ENCODE measurements at places on chromosomes 16 and 17.

GRCh38 chr17:39548494-39549225 lies 59.1 kb downstream of the NEUROD2 start:
- DNase-seq, result no peak

- DNase-seq, result no peak
These were observed 66.4 kb downstream of the CDK5R1 start for GRCh38 chr17:32553168-32553567.

GRCh38 chr16:8887952-8888560 lies 5.9 kb downstream of the LITAFD start:
- peak; percentile 80 for DNase-seq

DNA sequence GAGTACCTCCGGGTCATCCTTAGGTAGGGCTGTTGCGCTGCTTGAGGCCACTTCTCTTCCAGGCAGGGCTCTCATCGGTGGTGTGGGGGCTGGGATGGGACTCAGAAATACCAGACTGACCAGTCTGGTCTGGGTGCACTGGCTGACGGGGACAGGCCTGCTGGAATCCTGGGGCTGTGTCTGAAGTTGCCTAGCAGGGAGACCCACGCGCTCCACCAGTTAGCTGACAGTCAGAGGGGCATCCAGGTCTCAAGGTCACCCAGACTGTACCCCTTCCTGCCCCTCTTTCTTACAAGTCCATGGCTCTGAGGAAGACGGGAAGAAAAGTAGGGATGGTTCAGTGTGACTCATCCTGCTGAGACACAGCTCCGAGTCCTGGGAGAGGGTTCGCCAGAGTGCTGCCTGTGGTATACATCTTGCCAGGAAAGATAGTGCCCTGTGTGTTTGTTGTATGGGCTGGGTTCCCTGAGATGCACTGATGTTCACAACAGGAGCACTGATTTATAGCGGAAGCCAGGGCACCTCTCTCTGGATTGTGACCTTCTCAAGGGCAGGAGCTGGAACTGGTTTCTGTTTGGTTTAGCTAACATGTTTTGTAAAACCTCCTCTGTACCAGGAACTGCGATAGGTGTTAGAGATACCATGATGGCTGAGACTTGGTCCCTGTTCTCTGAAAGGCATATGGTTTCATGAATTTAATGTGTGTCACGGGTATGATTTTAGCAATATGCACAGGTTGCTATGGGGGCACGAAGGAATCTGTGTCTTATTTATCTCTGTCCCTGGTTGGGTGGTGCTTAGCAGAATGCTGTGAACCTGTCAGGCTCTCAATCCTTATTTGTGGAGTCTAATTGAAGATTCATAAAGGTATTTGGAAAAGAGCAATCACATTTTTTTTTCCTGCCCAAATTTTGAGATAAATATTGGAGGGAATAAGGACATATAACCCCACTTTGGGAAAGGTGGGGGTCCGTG lies 97.5 kb downstream of the OR1D5 start:
- no peak for DNase-seq

GRCh38 chr17:18028952-18029540 lies 9.9 kb downstream of the ATPAF2 start:
- DNase-seq, result no peak

DNA sequence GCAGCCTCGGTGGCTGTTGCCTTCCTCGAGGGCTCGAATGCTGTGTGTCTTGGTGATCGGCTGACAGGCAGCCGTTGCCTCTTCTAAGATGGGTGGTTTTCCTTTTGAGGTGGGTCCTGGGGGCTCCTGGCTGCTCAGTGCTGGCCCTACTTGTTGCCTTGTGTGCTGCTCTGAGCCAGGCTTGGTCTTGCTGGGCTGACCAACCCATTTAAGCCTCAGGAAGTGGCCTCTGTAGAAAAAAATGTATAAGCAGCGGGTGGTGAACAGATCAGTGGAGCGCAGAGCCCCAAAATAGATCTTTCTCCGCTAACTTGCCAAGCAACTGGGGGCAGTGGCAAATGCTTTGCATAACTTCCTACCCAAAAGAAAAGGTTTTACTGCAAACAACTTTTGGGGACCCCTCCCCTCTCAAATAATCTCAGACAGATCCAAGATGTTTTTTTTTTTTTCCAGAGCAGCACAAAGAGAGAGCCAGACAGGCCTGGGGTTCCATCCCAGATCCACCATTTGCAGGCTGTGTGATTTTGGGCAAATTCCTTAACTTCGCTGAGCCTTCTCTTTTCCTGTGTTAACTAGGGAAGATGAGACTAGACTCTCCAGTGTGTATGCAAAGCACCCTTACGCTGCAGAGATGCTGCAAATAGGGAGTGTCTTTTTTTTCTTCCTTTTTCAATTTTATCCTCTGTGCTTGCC lies 42.5 kb downstream of the PLCG2 start:
- DNase-seq, result no peak

GRCh38 chr17:58412961-58413586 lies 4.3 kb downstream of the RNF43 start:
- no peak for DNase-seq

GRCh38 chr16:30534368-30535105 lies at the start of gene ZNF747:
Gene ZNF747 (minus strand): TSS chr16:30534858. CDS start chr16:30534679, 179 bp downstream.
- peak; percentile 94 for DNase-seq

- no peak for DNase-seq
These were observed 14.3 kb downstream of the EFCAB13 start for GRCh38 chr17:47338026-47338425.

DNA sequence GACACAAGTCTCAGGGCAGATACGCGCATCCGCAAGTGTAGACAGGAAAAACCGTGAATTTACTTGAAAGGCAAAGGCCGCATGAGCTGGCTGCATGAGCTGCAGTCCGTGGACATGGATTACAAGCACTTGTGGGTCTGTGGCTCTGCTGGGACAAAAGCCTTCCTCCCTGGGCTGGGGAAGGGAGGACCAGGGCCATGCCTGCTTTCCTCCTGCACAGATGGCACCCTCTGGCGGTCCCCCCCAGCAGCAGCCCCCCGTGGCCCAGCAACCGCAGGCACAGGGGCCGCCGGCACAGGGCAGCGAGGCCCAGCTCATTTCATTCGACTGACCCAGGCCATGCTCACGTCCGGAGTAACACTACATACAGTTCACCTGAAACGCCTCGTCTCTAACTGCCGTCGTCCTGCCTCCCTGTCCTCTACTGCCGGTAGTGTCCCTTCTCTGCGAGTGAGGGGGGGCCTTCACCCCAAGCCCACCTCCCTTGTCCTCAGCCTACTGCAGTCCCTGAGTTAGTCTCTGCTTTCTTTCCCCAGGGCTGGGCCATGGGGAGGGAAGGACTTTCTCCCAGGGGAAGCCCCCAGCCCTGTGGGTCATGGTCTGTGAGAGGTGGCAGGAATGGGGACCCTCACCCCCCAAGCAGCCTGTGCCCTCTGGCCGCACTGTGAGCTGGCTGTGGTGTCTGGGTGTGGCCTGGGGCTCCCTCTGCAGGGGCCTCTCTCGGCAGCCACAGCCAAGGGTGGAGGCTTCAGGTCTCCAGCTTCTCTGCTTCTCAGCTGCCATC lies 1.7 kb upstream of the MRPL12 start:
- DNase-seq, result no peak

DNA sequence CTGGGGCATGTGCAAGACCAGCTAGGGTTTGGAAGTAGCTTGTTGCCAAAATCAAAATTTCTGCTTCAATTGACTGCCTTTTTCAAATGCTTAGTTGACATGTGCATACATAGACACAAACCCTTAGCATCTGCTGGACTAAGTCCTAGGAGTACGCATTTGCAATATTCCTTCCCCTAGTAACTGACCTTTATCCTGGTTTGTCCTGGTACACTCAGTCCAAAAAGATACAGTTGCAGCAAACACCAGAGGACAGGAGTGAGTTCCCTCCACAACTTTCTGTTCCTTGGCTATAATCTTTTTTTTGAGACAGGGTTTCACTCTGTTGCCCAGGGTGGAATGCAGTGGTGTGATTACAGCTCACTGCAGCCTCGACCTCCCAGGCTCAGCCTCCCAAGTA lies 290.2 kb upstream of the ERCC4 start:
- no peak for DNase-seq

- DNase-seq, result no peak
These were observed 1.0 kb upstream of the MGRN1 start for GRCh38 chr16:4623593-4623992.

DNA sequence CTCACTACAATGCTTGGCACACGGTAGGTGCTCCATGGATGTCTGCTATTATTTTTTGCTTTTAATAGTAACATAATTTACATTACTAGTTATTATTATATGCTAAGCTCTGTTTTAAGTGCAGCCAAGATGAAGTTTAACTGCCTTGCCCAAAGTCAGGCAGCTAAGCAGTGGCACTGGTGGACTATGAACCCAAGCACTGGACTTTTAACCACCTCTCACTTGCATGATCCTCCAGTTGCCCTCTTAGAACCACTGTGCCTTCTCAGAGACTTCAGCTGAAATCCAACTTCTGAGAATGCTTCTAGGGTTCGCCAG lies 1.5 kb upstream of the ZNF207 start:
- no peak for DNase-seq

DNA sequence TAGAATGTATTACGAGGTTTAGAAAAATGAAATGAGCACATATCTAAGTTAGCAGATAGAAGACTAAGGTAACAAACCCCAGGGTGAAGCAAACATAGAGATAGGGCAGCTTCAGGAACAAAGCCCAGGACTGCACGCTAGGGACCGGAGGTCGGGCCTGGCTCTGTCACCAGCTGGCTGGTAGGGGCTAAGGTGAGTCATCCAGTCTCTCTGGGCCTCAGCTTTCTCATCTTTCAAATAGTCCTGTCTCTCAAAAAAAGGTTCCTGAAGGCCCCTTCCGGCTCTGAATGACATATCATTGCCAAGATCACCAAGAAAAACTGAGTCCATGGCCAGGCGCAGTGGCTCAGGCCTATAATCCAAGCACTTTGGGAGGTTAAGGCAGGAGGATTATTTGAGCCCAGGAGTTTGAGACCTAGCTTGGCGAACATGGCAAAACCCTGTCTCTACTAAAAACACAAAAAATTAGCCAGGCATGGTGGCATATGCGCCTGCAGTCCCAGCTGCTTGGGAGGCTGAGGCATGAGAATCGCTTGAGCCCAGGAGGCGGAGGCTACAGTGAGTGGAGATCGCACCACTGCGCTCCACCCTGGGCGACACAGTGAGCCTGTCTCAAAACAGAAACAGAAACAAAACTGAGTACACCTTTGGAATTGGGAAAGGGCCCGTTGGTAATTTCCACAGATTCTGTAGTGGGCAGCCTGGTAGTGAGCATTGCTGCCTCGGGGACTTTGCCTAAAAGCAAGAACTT lies 26.0 kb downstream of the PKD1L3 start:
- no peak for DNase-seq

DNA sequence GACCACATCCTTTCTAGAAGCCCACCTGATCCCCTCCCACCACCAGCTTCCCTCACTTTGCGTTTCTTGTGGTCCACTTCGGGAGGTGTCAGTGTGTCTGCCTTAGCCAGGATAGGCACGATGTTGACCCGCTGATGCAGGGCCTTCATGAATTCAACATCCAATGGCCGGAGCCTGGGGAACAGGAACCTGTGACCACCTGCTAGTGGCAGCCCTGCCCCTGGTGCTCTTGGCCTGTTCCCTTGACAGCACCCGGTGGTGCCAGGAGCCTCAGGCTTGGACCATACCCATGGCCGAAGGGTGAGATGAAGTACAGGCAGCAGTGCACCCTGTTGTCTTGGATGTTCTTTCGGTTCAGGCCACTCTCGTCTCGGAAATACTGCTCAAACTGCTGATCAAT lies 7.2 kb upstream of the MTMR4 start:
- DNase-seq, result no peak

DNA sequence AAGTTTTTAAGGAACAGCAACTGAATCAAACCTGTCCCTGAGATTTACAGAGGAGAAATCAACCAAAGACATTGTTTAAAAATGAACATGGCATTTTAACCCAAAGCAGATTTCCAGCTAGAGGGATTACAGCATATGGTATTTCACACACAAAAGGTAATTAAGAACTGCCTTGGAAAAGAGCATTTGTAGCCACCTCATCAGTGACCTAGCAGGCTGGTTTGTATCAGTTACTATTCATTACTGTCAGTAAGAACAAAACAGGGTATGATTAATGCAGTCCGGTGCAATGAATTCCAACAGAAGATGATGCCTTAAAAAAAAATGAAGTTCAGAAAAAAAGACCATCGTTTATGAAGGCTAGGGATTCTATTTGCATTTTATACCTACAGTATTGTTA lies 219.9 kb downstream of the CHD9NB start:
- no peak for DNase-seq

- DNase-seq, result no peak
These were observed 82.1 kb upstream of the CCL1 start for GRCh38 chr17:34445101-34445500.

DNA sequence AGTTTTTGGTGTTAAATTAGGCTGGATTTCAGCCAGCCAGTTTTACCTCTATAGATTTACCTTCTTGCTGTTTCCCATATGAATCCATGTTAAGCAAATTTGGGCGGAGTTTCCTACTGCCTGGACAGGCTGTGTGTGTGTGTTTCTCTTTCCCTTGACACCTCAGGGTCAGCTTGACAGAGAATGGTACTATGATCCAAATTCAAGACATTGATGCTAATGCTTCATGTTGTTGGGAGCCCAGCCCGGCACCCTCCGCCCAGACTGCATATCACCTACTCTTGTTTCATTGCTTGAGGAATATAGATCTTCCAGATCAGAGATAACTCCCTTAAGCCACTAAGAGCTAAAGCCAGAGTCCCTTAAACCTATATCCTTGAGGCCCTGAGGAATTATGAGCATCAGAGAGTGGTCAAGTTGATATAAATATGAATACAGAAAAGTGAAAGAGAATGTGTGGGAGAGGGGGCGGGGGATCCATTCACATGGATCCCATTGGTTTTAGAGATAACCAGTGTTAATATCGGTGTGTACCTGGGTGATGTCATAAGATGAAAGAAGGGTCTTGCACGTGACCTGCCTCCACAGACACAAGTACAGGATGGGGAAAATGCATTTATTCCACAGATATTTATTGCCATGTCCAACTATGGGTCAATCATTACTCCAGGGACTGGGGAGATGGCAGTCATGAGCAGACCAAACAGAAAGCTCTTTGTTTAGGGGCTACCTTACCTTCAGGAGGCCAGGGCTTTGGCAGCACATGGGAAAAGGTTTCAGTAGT lies 69.7 kb downstream of the WIPI1 start:
- DNase-seq, result no peak

DNA sequence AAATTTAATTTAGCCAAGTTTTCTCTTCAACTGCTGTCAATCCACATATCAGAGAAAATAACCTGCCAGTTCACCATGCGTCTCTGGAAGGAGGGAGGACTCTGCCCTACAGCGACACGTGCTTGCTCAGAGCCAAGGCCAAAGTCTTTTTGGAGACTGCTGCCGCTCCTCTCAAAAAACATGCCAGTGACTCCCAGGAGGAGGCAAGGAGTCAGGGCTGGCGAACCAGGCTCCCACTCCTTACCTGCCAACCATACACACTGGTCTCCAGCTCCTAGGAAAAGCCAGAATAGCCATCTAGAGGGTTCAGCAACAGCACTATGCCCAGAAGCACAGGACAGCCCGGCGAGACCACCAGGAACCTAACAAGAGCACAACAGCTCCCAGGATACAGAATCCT lies 73.0 kb downstream of the ANKRD11 start:
- no peak for DNase-seq

- no peak for DNase-seq
These were observed 61.9 kb downstream of the GSG1L start for GRCh38 chr16:28001642-28002041.
